ENCODE measurements at places on chromosomes 5 and 9.

- DNase-seq, result peak; percentile 25
These were observed 12.2 kb downstream of the GPR150 start for GRCh38 chr5:95631991-95632675.

- no peak for DNase-seq
These were observed 53.7 kb downstream of the IPPK start for GRCh38 chr9:92616199-92616641.

GRCh38 chr5:71943874-71944273 is 163.4 kb upstream of the MAP1B start:
- no peak for DNase-seq

DNA sequence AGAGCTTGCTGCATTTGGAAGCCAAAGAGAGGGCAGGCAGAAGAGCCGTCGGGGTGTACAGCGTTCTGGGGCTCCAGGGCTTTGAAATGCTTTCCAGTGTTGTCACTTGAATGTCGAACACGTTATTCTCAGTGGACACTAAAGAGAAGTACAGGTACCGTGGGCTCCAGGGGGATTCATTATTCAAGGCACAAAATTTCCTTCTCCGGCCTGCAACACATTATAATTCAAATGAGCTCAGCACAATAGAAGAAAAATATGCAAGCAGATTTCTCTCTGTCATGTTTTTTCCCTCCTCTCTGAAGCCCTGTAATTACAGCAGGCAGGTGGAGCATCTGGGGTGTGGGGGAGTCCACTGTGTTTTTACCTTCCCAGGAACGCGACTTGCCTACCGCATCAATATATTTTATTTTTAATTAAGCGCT is 293.1 kb downstream of the ZSWIM6 start:
- DNase-seq, result no peak

DNA sequence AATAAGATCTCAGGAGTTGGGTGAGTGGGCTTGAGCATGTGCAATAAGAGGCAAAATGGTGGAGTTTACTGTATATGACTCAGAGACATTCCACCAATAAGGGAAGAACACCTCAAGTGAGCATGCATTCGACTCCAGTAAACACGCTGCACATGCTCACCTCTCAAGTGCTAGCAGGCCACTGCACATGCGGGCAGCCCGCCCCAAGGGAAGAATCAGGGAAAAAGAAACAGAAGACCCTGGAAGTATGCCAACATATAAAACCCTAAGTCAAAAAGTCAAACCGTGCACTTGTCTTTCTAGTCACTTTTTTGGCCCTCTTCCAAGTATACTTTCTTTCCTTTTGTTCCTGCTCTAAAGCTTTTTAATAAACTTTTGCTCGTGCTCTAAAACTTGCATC is 245.3 kb upstream of the RASA1 start:
- DNase-seq, result no peak

DNA sequence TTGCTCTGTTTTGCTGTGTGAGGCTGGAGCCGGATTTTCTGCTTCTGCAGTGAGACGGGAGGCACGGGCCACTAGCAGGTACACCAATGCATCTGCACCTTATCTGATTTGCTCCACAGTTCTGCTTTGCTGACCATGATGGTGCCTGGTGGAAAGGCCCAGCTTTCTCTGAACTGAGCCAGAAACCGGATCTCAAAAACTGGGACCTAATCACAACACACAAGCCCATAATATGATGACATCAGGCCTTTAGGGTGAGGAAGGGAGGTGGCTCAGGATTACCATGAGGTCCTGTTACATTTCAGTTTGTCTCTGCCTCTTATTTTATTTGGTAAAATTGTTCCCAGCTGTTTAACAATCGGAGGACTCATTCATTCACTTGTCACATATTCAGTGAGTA is 49.8 kb downstream of the FGF1 start:
- no peak for DNase-seq

- DNase-seq, result no peak
These were observed 138.1 kb downstream of the DIRAS2 start for GRCh38 chr9:90504486-90504885.

- DNase-seq, result no peak
These were observed 399.9 kb downstream of the SH3GL2 start for GRCh38 chr9:17978773-17979172.

Data from activated T-helper 1 cell treated with anti-CD3 and anti-CD28 coated beads, Interleukin-2, amount 50 U/mL, for 16 hours (primary cell).